ENCODE measurements at places on chromosomes 7 and 10.

DNA sequence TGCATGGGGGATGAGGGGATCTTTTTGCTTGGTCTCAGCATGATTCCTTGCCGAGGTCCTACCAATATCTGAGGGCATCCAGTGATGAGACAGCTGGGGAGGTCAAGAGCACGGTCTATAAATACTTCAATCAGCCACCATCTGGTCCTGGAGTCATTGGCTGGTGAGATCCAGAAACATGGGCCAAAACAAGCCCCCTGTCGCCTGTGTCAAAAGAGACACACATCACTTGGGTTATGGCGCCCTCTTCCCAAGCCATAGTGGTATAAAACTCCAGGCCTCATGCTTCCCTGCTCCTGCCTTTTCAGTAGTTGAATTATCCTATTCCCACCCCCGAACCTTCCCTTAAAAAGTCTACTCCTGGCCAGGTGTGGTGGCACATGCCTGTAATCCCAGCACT is 60.9 kb downstream of the SLC35B4 start:
- DNase-seq: no peak

GRCh38 chr7:34991938-34992840 is 45.1 kb downstream of the DPY19L1 start:
- DNase-seq: no peak

GRCh38 chr10:24552346-24553016 is 171.2 kb downstream of the ARHGAP21 start:
- DNase-seq: no peak

- peak; percentile 69 for DNase-seq
Observed at GRCh38 chr10:3395458-3395861, 222.9 kb upstream of the PITRM1 start.

- no peak for DNase-seq
Observed at GRCh38 chr7:150797661-150798060, 2.5 kb downstream of the TMEM176B start.

DNA sequence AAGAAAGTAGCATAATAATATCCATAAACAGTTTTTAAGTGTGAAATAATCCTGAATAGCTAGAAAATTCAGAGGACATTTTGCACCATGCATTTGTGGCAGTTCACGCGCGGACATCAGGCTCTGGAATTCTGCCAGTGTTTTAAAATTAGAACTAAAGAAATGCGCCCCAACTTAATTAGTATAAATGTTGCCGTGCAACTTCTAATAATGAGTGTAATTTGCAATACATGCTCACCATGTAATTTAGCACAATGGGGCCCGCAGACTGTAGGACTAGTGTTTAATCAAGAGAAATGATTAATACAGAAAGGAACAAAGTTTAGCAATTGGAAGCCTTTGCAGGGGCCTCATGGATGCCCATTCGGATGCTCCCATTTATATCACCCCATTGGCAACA is 96.6 kb downstream of the PTPRE start:
- DNase-seq: no peak
